ENCODE measurements at places on chromosomes 5 and 9. TPM values are rescaled to one million over a fixed set of nuclear protein-coding genes. Genes with fewer than 3 reads are reported as not detected.

The C6 gene
- total RNA-seq = 0.99 TPM

DNA sequence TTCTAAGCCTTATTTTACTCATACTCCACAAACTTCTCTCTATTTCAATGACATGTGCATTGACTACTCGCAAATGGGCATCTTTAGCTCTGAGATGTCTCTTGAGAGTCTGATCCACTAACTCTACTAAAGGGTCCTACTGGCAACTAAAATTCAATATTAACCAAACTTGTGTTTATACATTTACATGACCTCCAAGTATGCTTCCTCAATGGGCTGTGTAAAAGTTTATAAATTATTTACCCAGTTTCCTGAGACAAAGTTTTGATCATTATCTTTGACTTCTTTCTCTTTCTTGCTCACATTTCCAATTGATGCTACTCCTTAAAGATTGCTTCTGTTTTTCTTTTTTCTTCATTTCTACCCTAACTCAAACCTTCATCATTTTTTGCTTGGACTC is 510.1 kb upstream of the DAB2 start:
- no peaks in the 10 kb centered on the region for H3K4me1 ChIP-seq
- no peak overlapping the region for H3K4me3 ChIP-seq
- no peaks in the 10 kb centered on the region for H3K27me3 ChIP-seq
- H3K27ac ChIP-seq = no peak overlapping the region
- no peaks in the 10 kb centered on the region for H3K36me3 ChIP-seq

The HACD4 gene
- 13.7 TPM for total RNA-seq

DNA sequence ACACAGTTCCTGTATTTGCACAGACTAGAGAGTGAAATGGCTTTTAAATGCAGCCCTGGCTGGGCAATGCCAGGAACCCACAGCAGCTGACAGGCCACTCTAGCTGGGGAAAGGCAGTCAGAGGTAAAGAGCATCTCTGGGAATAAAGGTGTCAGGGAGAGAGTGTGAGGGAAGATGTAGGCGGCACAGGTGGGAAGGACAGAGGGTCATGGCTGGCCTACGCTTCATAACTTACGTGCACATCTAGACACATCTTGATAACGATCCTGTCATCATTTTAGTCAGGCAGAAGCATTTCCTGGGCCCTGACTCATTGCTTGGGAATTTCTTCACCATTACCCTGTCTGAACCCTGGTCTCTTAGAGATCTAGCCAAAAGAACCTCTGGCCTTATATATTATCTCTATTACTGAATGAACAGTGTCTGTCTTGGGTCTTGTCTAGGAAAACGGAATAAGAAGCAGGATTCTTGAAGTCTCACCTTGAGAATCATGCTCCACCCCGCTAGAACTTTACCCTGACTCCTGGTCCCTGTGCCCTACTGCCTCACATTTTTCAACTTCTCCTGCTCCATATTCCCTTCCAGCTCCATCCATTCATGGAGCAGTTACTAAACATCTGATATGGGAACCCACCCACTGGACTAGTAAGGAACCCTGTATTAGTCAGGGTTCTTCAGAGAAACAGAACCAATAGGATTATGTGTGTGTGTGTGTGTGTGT is 106.4 kb upstream of the ELL2 start:
- H3K4me3 ChIP-seq = no peak overlapping the region
- DNase-seq = peak; percentile 23
- H3K27me3 ChIP-seq = no peaks in the 10 kb centered on the region
- no peaks in the 10 kb centered on the region for H3K4me1 ChIP-seq

DNA sequence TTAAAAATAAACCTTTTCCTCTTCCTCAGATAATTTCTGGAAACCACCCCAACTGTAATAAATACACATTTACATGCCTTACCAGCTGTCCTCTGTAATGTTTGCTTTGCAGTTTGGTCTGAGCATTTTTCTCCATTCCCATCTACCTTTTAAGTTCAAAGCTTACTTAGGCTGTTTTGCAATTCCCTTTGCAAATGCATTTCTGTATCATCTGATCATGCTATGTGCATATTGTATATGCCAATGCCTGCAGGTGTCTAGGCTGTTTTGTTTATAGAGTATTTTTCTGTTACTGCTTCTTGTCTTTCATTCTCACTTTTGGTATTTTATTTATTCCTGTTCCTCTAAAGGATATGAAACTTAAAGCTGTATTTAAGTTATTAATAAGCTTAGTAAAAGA is 86.3 kb downstream of the SLC44A1 start:
- H3K27me3 ChIP-seq = no peaks in the 10 kb centered on the region
- no peaks in the 10 kb centered on the region for H3K36me3 ChIP-seq
- no peak overlapping the region for H3K27ac ChIP-seq
- H3K4me1 ChIP-seq = no peaks in the 10 kb centered on the region
- no peak overlapping the region for H3K4me3 ChIP-seq

The BAG1 gene
- 93.2 TPM for total RNA-seq

DNA sequence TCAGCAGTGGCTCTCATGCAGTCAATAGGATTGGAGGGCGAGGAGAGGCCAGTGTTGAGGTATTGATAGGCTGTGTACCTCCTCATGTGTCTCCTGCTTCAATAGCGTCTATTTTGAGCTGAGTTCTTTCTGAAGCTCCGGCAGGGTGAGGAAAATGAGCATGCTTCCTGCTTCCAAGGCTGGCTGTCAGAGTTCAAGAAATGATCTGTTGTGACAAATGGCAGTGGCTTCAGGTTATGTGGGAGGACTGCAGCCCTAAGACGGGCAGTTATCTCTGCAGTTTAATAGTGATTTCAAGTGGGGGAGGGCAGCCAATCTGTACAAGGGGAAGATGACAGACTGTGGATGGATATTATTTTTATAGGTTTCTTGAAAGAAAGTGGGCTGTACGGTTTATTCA is 54.0 kb upstream of the CXCL14 start:
- no peak overlapping the region for H3K4me3 ChIP-seq
- H3K36me3 ChIP-seq = no peaks in the 10 kb centered on the region
- no peak for DNase-seq
- no peaks in the 10 kb centered on the region for H3K27me3 ChIP-seq

The GPR21 gene
- 1.7 TPM for total RNA-seq

DNA sequence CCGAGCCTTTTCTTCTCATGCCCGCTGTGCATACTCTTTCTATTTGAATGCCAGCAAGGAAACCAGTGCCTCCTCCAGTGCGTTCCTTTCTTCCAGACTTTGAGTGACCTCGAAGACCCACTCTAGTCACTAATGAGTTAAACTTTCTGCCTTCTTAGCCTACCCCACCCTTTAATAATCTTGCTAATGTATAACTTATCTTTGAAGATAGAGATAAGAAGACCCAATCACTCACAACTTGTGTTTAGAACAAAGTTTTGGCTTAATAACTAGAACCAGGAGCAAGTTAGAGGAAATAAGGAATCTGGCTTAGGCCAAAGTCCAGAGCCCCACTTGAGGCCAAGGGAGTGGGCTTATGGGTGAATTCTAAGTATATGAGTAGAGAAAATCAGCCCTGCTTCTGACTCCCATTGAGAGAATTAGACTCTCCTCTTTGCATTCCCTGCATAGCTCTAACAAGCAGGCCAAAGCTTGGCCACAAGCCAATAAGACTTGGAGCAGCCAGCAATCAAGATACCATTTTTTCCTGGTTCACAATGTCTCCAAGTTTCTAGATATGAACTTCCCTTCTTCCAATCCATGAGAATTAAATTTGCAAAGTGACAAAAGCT is 181.5 kb upstream of the PIK3R1 start:
- H3K4me3 ChIP-seq = no peak overlapping the region
- H3K27ac ChIP-seq = no peak overlapping the region
- H3K4me1 ChIP-seq = no peaks in the 10 kb centered on the region
- peak; percentile 64 for DNase-seq
- H3K27me3 ChIP-seq = no peaks in the 10 kb centered on the region

DNA sequence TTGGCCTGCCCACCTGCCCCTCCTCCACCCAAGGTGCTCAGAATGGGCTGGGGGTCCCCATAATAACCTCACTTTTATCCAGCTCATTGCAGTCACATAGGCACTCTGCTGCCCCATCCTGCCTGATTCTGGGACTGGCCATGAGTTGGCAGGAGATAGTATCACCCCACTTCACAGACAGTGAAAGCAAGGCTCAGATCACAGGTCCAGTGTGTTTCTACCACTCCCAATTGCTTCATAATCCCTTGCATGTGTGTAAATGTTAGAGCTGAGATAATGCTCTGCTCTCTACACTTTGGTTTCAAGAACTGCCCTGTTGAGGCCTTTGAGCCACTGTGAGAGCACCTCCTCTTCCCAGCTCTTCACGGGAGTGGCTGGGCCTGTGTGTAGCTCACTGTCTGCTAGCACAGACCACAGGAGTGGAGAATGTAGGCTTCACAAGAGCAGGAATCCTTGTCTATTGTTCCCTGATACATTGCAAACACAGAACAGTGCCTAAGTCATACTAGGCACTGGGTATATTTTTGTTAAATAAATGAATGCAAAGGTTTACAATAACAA is 8.4 kb downstream of the PCYOX1L start:
- H3K4me3 ChIP-seq = no peak overlapping the region
- H3K4me1 ChIP-seq = peaks cover 4% of the 10 kb centered on the region
- H3K27ac ChIP-seq = no peak overlapping the region
- no peaks in the 10 kb centered on the region for H3K36me3 ChIP-seq
- DNase-seq = no peak
- no peaks in the 10 kb centered on the region for H3K27me3 ChIP-seq

The HSPA9 gene
- total RNA-seq = 376 TPM

- H3K4me3 ChIP-seq = no peak overlapping the region
- H3K27ac ChIP-seq = no peak overlapping the region
- DNase-seq = no peak
These were observed 10.6 kb upstream of the F2RL1 start for GRCh38 chr5:76808141-76808691.

The RNF208 gene
- 15.2 TPM for total RNA-seq

DNA sequence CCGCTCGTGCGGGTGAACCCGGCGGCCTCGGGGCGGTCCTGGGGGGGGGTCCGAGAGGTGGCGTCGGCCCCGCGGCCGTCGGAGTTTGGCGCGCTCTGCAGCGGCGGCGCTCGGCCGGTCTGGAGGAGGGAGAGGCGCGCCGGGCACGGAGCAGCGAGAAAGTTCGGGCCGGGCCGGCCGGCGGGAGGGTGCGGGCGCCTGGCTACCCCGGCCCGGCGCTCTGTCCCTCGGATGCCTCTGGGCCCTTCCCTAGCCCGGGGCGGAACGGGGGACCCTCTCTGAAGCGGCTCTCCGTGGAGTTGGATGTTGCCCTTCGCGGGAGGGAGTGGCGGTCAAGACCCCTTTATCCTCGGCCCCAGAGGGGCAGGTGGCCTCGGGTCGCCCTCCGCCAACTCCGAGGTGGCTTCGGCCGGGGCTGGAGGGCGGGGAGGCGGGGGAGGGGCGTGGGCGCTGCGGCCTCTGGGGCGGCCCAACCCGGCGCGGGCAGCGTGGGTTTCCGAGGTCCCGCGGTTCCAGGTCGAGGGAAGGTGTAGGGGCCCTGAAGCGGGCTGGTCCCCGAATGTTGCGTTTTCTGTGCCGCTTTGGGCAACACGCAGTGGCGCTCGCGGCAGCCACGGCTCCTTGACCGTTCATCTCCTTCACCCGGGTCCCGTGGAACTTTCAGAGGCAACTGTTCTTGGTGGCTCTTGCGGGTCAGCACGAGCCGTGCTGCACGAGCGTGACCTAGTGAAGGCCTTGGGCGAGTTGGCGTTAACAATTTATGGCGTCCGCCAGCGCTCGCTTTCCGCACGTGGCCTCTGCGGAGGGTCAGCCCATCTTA is 290.5 kb downstream of the DOCK8 start:
- DNase-seq = peak; percentile 60
- H3K27ac ChIP-seq = no peak overlapping the region
- no peaks in the 10 kb centered on the region for H3K27me3 ChIP-seq
- H3K4me3 ChIP-seq = peak overlapping the region; percentile 46

DNA sequence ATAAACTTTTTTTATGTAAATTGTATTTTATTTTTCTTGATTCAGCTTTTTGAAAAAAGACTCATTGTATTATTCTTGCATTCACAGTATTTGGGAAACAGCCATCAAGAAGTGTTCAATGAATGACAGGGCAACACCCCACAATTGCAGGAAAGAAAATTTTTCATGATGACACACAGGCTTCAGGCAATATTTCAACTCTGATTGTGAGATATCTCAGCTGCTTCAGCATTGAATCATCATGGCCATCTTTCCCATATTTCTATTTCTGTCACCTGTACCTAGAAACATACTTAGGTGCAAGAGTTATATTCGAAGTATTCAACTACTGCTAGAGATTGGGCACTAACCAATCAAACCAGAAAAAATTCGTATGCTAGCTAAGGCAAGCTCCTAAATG is 446.0 kb downstream of the ISL1 start:
- H3K27me3 ChIP-seq = no peaks in the 10 kb centered on the region
- DNase-seq = no peak
- no peak overlapping the region for H3K4me3 ChIP-seq
- no peak overlapping the region for H3K27ac ChIP-seq
- no peaks in the 10 kb centered on the region for H3K36me3 ChIP-seq

The INSL4 gene
- not detected for total RNA-seq

DNA sequence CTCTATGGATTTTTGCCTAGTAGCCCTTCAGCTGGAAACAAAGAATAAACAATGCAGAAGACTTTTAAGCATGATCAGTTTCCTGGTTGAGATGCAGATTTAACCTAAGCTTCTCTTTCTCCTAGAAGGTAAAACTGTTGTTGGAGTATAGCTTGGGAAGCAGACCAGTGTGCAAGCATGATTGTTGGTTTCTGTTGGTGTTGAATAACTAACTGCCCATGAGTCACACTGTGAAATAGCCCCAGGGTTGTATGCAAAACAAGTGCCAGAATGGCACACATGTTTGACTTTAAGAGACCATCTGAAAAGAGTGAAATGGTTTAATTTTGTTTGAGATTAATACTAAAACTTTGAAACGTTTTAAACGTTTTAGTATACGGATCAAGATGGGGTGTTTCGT is 227.1 kb downstream of the ARHGEF28 start:
- no peaks in the 10 kb centered on the region for H3K36me3 ChIP-seq
- DNase-seq = no peak
- H3K4me1 ChIP-seq = peaks cover 12% of the 10 kb centered on the region
- H3K27me3 ChIP-seq = no peaks in the 10 kb centered on the region
- H3K4me3 ChIP-seq = no peak overlapping the region
- no peak overlapping the region for H3K27ac ChIP-seq

GRCh38 chr9:133394687-133395271 is 18.6 kb downstream of the STKLD1 start:
- H3K4me1 ChIP-seq = no peaks in the 10 kb centered on the region
- H3K36me3 ChIP-seq = no peaks in the 10 kb centered on the region
- H3K27ac ChIP-seq = no peak overlapping the region
- peaks cover 7% of the 10 kb centered on the region for H3K27me3 ChIP-seq
- no peak overlapping the region for H3K4me3 ChIP-seq

The PDGFRB gene
- total RNA-seq = 99.7 TPM

GRCh38 chr9:5876026-5876425 is 14.7 kb upstream of the MLANA start:
- no peak overlapping the region for H3K4me3 ChIP-seq
- H3K27me3 ChIP-seq = no peaks in the 10 kb centered on the region
- no peaks in the 10 kb centered on the region for H3K36me3 ChIP-seq
- no peak overlapping the region for H3K27ac ChIP-seq

DNA sequence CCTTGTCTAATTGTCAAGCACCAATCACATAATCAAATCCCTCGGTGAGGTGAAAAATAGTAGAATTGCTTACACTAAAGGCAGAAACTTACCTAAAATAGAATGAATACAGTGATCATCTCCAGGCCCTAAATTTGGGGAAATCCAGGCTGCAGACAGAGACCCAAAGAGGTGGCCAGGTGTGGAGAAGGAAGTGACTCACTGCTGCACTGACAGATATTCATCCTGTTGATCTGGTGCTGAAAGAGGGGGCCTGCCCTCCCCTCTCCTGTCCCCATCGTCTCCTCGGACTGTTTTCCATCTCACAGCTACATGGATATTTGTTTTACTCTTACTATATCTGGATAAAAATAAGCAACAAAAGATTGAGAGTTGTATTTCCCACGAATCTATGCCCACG is 15.9 kb downstream of the OR2Y1 start:
- H3K36me3 ChIP-seq = no peaks in the 10 kb centered on the region
- no peak for DNase-seq
- no peak overlapping the region for H3K27ac ChIP-seq
